Upper lobe of right lung (tissue), 1 donor: ENCODE measurements at places on chromosomes 7 and 10.

GRCh38 chr7:96734343-96734742, 24.7 kb upstream of the SEM1 start:
- no peak for DNase-seq

- no peak for DNase-seq
Observed at GRCh38 chr10:94107191-94107590, 113.5 kb downstream of the PLCE1 start.

DNA sequence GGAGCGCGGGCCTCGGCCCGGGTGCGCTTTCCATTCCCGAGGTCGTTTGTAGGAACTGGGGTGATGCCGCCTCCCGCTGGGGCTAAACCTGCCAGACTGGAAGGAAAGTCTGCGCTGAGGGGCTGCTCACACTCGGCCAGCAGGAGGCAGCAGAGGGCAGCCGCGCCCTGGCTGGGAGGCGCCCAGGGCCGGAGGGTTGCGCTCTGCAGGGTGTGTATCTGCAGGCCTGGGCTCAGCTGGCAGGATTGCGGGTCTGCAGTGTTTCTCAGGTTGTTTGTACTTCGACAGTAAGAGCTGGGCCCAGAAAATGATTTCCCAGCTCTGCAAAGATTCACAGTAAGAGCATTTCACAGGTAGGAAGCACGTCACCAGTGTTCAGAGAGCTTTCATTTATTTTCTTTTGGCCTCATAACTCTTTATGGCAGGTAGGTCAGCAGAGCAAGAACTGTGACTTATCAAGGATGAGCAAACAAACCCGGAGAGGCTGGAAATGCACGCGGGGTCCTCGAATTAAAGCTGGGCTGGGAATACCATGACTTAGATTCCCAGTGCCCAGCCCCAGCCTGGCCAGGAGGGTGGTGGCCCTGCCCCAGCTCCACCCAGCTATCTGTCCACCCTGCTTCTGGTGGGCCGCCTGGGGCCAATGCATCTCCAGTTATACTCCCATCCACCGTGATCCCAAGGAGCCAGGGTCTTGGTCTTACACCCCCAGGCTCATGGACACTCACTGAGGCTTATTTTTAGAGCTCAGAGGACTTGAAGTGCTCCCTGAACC, 15.2 kb upstream of the PPP2R2D start:
- peak; percentile 91 for DNase-seq

DNA sequence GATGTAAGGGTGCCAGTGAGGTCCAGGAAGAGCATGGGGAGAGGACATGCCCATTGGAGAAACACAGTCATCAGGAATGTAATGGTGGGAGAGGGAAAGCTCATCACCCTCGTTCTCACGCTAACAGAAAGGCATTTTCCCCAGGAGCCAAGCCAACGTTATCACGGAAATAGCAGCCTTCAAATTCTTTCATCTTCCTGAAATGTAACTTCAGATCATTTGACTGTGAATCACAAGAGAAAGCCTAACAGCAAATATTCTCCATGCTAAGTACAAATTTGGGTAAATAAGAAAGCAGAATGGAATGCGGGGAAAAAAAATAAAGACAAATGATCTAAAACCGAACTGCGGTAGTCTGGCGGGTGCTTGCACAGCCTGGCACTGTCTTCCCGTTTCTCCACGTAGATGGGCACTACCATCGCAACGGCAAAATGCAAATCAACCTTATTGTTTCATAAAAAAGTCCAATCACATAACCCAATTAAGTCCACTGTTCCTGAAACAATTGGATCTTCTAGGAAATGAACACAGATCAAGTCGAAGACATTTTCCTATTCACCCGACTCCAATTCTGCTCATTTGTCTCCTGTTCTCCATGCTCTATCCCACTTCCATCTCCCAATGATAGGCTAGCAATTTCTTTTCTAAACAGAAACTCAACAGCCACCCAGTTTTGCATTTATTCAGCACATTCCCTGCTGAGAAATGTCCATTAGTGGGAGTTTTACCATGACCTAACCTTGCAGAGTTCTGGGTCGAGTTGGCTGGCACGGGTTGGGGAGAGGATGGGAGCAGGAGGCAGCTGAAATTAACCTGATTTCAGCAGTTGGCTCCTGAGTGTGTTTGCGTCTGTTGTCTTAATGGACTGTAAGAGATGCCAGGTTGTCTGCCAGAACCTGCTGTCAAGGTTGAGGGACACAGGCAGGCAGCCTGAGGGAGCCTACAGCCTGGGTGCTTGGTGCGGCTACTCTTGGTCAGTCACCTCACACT, 74.6 kb upstream of the FRMD4A start:
- no peak for DNase-seq

DNA sequence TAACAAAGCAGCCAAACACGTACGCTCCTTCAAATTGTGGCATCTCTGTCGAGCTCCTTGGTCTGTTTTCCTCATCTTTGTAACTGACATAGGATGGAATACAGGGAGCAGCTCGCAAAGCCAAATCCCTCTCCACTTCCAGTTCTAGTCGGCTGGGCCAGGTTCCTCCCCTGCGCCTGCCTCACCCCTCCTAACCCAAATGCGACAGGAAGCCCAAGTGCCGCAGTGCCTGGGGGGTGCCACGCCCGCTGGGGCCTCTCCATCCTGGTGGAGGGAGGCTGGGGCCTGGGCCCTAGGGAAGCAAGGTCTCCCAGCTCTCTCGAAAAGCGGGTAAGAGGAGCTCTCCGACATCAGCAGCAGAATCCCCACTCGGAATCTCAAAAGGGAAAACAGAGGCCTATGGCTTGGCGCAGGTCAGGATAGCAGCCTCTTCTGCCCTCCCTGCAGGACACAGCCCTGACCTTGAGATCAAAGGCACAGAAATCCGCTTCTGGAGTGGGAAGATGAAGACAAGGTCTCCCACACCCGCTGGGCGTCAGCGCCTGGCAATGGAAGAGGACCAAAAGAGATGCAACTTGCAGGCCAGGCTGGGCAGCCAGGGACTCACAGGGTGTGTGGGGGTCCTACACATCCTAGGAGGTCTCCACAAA, 165.8 kb downstream of the NRF1 start:
- no peak for DNase-seq

DNA sequence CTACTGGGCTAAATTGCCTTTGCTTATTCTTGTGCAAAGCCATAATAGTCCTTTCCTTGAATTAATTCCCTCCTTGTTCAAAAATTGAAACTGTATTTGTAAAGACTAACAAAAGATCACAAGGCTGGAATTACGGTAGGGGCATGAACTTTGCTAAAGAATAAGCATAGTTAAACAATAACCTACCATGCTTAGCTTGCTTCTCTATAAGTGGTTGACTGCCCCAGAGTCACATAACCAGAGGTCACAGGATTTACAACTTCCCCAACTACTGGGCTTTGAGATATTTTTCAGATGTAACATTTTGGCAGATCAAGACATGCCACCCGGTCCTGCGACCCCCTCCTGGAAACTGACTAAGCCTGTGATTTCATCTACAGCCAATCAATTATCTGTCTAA, 181.4 kb downstream of the GPAM start:
- no peak for DNase-seq

DNA sequence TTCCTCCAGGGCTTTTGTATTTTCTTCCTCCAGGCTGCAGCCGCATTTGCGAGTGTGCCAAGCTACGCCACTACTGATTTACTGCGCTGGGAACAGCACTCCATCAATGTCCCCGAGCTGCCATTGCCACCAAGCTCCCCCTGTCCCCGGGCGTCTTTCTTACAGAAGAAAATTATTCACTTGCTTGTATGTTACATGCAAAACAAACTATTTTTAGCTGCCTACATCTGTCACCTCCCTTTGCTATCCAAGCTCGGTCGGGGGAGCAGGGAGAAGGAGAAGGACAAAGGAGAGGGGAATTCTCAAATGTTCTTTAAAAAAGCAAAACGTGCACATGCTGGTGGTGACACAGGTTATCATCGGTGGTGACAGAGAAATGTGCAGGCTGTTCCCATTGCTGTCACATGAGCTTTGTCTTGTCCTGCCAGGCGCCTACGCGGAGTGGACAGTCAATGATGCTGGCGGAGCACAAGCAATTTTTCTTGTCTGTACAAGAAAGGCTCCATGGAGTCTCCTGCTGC, 93.1 kb downstream of the ADARB2 start:
- DNase-seq = no peak

DNA sequence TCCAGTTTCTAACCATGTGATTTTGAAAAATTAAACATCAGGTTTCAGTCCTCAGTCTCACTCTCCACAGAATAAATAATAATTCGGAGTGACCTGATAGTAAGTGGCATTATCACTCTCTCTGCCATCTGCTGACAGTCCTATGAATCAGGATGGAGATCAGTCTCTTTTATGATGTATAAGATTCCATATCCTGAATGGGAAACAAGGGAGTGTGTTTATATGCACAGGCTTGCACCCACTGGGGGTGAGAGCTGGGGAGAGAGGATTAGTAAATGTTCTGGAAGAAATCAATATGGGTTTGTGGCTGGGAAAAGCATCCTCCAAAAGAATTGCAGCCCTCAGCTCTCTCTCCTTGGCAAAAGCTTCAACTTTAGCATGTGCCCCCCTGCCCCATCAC, 45.3 kb downstream of the DGKI start:
- DNase-seq = no peak

GRCh38 chr10:90286406-90286805, 571.4 kb downstream of the HTR7 start:
- DNase-seq = no peak

GRCh38 chr10:360653-361052, 225.4 kb downstream of the ZMYND11 start:
- no peak for DNase-seq

GRCh38 chr7:106167439-106168136, 55.5 kb upstream of the SYPL1 start:
- DNase-seq = no peak

- DNase-seq = no peak
Observed at GRCh38 chr7:108368466-108368865, 87.8 kb downstream of the NRCAM start.

GRCh38 chr7:80644054-80644453, 5.6 kb downstream of the CD36 start:
- DNase-seq = no peak

DNA sequence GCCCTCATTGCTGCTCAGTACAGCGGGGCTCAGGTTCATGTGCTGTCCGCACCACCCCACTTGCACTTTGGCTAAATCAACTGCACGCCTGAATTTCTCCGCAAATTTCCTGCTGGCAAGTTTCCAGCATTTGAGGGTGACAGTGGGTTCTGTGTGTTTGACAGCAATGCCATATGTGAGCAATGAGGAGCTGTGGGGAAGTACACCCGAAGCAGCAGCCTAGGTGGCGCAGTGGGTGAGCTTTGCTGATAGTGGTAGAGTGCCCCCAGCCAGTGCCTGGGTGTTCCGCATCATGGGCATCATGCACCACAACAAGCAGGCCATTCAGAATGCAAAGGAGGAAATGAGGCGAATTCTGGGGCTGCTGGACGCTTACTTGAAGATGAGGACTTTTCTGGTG, 103.9 kb upstream of the POT1 start:
- DNase-seq = no peak

- no peak for DNase-seq
Observed at GRCh38 chr10:120715171-120715570, 136.0 kb upstream of the WDR11 start.

DNA sequence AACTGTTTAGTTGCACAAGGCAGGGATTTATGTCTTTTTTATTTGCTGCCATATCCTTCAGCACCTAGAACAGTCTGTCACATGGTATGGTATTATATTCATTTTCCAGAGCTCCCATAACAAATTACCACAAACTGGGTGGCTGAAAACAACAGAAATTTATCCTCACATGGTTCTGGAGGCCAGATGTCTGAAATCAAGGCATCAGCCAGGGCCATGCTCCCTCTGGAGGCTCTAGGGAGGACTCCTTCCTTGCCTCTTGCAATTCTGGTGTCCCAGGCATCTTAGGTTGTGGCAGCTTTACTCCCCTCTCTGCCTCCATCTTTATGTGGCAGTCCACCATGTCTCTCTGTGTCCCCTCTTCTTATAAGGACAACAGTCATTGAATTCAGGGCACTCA, 43.1 kb downstream of the MET start:
- no peak for DNase-seq

GRCh38 chr7:95906851-95907250, 134.5 kb downstream of the DYNC1I1 start:
- DNase-seq = no peak

- no peak for DNase-seq
Observed at GRCh38 chr10:92278996-92279696, 11.7 kb downstream of the CPEB3 start.

DNA sequence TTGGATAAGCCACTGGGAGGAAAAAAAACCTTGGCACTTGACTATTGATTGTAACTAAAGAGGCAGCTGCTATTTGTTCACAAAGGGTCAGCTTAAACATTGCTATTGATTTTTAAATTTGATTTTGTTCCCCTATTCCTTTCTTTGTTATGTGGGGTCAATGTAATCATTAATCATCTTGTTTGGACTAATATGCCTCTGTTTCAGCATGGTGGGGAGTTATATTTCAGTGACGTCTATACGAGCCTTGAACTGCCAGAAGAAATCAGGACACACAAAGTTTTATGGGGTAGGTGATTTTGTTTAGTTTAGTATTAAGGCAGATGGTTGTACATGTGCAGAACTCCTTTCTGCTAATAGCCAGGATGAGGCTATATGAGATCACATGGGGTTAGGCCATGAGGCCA, 7.5 kb downstream of the AS3MT start:
- DNase-seq = no peak

DNA sequence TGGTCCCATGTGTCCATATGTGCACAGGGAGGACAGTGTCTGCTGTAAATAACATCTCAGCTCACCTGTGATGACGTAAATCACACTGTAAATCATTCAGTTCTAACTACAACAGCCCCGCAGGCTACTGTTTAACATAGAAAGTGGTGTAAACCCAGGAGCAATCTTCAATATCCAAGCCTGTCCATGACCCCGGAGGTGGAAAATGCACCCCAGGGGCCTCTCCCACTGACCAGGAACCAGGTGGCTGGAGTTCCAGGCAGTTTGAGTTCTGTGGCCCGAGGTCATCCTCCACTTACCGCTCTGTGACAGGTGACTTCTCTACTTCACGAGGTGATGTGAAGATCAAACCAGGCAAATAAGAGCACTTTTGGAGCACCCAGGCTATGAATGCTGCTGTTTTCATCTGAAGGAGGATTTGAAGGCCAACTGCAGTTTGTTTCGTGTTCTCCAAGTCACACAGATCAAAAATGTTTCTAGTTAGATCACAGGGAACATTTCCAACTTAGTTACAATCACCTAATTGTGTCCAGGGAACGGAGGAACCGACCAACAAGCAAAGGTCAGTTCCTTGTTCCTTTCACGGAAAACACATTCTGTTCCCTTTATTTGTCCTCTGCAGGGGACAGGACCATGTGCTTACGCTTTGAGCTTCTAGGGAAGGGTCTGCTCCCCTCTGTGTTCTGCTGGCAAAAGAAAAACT, 131.8 kb downstream of the WDR37 start:
- DNase-seq = no peak

GRCh38 chr10:818526-819220, 112.8 kb downstream of the LARP4B start:
- DNase-seq = no peak
